ENCODE measurements at places on chromosomes 7 and 10.

DNA sequence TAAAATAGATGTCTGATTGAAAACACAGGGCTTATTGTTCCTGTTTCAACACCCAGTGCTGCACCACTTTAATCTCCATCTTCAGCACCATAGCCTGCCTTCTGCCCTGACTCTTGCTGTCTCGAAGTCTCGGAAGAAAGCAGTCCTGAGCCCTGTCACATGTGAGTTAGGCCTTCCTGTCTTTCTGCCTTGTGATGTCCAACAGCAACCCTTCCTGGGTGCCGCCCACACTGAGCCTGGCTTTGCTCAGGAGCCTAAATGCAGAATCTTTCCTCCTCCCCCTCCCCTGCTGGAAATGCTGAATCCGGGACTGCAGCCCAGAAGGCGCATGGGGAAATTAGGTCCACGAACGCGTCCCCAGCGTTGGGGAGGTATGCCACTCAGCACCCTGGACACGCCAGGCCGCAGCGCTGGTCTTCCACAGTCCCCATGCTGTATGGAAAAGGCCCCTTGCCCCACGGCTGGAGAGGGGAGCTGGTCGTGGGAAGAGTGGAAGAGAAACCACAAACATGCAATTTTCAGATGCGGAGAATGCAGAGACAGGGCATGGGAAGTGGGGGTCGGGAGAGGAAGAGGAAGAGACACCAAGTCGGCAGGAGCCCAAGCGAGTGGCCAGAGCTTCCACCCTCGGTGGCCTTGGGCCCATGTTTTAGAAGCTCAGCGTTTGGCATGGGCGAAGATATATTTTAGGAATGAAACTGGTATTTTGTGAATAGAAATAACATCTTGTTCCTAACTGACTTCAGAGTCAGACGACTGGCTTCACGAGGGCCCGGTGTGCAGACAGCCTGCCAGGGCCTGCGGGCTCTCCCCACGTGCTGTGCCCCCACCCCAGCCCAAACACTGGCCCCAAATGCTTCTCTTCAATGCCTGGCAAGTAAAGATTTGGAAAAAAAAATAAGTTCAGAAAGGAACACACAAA, 656.1 kb upstream of the FOXK1 start:
- DNase-seq: no peak

- no peak for DNase-seq
Measured at GRCh38 chr7:96310110-96310509, 11.8 kb downstream of the SLC25A13 start.

DNA sequence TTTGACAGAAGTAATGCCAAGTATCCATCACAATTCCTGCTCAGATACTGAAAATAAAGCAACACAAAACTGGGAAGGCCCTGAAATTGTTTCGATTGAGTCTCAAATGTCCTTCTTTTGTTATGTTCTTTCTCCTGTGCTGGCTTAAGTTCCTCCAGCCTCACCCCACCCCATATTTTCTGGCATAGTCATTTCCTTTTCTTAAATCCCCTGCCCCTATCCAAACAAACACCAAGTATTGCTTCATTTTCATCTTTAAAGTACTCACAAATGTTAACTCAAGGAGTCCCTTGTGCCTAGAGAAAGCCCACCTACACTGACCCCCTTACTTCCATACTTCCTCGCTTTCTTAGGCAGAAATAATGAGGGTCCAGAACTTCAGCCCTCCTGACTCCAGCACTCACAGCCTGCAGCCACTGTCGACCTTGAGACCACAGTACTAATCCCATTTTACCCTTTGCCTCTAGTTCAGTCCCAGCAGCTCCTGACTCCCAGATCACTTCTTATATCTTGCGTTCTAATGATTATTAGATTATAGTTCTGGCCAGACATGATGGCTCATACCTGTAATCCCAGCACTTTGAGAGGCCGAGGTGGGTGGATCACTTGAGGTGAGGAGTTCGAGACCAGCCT, 73.2 kb upstream of the ST8SIA6 start:
- DNase-seq: no peak

DNA sequence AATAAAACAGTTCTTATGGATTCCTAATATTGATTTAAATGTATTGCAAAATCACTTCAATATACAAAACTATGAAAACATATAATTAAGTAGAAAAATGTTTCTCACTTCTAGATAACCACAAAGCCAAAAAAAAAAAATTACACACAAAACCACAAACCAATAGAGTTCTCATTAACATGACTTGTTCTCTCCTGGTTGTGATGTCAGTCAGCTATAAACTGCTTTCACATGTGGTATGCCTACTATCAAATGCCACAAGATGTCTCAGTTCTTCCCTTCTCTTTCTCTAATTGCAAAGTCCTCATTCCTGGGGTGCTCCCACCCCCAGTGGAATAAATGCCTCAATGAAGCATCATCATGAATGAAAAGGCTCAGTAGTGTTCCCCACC, 16.6 kb downstream of the GNAI1 start:
- DNase-seq: no peak

- DNase-seq: no peak
Measured at GRCh38 chr7:155461631-155462030, 3.7 kb downstream of the EN2 start.

DNA sequence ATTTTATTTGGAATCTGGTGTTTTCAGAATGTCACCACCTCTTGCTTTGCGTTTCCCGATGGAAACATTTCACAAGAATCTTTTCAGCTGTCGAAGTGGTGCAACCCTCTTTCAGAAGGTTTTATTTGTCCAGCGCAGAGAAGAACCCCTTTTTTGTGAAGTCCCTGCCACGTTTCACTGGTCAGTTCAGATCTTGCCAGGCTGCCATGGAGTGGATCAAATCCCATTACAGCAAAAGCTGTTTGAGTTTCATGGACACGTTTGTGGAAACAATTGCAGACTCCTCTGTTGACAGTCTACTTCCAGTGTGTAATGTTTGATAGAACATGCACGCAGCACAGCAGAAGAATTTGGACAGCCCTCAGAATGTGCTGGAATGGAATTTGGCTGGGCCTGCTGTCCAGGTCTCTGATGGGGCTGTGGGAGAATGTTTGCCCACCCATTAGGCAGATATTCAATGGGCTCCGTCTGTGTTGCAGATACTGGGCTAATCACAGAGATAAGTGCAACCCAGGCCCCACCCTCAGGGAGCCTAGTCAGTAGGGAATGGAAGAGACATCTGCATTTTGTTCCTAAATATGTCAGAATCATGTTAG, 143.2 kb downstream of the GRK5 start:
- no peak for DNase-seq

GRCh38 chr10:14454629-14455028, 123.9 kb upstream of the FRMD4A start:
- DNase-seq: no peak

DNA sequence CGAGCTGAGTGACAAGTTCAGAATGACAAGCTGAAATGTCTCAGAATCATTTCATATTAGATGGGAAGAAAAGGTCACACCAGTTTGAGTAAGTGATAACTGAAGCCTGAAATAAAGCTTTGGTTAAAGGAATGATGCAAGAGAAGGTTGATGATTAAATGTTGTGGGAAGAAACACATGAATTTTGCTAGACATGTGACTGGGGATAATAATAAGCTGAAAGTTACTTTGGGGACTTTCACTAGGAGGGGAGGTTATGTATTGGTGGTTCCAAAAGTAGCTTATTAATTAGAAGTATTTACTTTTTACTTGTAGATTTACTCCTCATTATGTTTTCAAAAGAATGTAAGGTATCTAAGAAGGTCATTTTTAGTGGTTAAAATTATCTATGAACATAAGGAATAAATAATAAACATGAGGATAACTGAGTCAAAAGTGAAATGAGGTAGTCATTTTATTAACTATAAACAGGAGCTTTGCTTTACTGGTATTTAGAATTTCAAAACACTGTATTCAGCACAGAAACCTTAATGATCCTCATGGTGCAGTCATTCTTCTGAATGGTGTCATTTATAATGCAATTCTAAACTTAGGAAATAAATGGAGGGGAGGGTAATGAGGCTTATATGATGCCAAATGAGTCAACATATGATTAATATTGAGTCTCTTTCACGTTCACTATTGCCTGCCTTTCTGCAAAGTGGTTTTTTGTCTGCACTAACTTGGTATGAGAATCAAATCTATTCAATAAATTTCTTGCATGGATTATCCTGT, 63.7 kb downstream of the PRKG1 start:
- no peak for DNase-seq

- DNase-seq: no peak
Measured at GRCh38 chr7:138304071-138304320, 156.1 kb upstream of the TRIM24 start.

DNA sequence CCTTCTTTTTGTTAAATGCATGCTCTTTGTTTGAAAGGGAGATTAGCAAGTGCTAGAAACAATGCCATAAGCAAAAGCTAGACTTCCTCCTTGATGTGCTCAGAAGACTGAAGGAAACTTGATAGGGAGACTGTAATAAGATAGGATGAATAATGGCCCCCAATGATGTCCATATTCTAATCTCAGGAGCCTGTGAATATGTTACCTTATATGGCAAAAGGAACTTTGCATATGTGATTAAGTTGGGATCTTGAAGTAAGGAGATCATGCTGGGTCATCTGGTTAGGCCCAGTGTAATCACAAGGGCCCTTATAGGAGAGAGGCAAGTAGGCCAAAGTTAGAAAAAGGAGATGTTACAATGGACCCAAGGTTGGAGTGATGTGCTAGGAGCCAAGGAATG, 13.6 kb upstream of the LIPM start:
- DNase-seq: no peak

DNA sequence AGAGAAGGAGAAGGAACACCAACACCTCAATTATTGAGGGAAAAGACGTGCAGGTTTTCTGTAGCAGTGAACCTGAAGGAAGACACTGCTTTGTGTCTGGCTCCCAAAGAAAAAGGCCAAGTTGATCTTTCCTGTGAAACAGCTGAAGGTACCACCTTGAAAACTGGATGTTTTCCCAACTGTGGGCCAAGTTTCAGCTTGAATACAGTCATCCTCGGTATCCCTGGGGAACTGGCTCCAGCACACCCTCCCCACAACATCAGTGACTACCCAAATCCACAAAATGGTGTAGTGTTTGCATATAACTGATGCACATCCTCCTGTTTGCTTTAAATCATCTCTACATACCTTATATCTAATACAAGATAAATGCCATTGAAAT, 297.0 kb upstream of the PITRM1 start:
- DNase-seq: no peak

DNA sequence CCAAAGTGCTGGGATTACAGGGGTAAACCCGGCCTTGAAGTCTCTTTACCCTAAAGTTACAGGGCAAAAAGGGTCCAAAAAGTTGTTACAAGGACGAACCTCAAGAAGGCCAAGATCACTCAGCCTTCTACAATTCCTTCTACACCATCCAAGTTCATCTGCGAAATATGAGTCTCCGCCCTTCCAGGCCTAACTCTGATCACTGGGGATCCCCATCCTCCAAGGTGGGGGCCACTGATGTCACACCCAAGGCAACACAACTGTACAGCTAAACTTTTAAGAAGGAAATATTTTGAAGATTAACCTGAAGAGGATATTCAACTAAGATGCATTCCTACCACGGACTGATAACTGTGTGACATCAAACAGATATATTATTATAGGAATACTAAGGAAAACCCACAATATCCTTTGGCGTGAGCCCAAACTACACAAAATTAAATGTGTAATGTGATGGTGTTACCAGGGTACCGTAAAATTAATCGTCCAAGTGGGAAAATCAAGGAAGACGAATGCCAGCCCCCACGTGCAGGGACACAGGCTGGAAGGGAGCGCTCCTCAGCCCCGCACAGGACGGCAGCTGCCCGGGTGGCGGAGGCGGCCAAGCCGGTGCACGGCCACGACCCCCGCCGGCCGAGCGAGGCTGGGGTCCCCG, 1.0 kb downstream of the PAXIP1 start:
- no peak for DNase-seq

GRCh38 chr7:36064676-36065075, 88.4 kb upstream of the EEPD1 start:
- no peak for DNase-seq

DNA sequence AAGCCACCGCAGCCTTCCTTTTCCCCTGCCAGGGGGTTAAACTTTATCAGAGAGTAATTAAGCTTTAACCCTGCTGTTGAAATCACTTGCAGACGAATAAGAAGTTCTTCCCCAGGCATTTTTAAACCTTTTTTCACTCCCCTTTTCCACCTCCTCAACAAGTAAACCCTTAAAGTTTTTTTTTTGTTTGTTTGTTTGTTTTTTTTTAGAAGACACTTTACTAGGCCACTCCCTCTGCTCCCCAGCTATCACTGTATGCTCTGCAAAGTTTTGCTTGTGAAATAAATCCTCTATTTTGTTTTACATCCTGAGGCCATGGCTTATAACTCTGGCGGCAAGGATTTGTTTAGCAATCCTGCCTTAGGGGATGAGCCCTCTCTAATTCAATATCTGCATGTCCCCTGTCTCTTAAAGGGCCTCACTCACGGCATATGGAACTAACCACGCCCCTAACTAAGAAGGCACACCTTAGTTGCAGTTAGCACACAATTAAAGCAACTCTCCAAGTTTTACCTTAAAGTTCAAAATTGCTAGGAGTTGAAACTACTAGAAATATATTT, 1354.7 kb upstream of the LRRTM3 start:
- no peak for DNase-seq

DNA sequence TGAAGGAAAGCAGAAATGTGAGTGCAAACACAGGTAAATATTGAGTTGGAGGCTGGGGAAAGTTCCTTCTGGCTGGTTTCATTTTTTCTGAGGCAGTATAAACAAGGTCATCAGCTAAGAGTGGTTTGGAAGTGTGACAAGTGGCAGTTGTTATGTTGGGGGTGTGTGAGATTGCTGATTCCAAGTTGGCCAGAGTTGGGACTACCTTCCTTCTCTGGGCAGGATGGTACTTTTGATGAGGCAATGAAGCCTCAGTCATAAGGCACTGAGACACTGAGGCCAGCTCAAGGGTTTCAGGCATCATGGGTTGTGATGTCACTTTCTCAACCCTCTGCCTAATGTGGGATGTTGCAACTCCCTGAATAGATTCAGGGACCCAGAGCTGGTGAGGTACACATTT, 8.2 kb upstream of the PTTG1IP2 start:
- no peak for DNase-seq

- DNase-seq: no peak
Measured at GRCh38 chr7:8232999-8233847, 28.7 kb downstream of the ICA1 start.

- DNase-seq: no peak
Measured at GRCh38 chr10:69730251-69731156, 71.2 kb upstream of the COL13A1 start.

GRCh38 chr7:112420236-112420861, 29.9 kb upstream of the IFRD1 start:
- DNase-seq: no peak

GRCh38 chr7:36978461-36978860, 254.2 kb upstream of the AOAH start:
- DNase-seq: no peak

- no peak for DNase-seq
Measured at GRCh38 chr7:35761871-35762677, 38.8 kb upstream of the SEPTIN7 start.
